ENCODE measurements at places on chromosomes 16 and 17. TPM values are rescaled to one million over a fixed set of nuclear protein-coding genes. Genes with fewer than 3 reads are reported as not detected.

Gene SMIM5
- total RNA-seq, result 5.8 TPM

Gene ASB16
- total RNA-seq, result 10.8 TPM

Gene MPHOSPH6
- total RNA-seq, result 10.1 TPM

Gene FN3K
- total RNA-seq, result 3.4 TPM

Gene BCAR1
- 31.6 TPM for total RNA-seq

Gene TGFB1I1
- 471 TPM for total RNA-seq

Gene UQCRC2
- 147 TPM for total RNA-seq

DNA sequence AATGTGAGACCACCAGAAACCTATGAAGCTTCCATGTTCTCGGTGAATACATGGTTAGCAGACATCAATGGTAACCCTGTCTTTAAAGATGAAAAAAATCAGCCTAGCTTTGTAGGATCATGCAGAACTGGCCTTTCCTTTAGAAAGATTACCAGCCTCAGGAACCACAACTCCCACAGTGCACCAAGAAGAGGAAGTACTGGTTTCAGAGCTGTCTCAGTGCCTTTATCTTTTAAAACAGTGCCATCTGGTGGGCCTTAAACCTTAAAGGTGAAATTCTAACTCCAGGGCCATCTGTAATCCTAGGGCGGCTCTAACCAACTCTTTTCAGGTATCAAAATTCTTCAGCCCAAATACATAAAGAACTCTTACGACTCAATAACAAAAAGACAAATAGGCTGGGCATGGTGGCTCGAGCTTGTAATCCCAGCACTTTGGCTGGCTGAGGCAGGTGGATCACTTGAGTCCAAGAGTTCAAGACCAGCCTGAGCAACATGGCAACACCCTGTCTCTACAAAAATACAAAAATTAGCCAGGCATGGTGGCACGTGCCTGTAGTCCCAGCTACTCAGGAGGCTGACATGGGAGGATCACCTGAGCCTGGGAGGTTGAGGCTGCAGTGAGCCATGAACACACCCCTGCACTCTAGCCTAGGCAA lies 5.4 kb downstream of the ATPAF2 start:
- H3K27me3 ChIP-seq, result no peaks in the 10 kb centered on the region
- H3K27ac ChIP-seq, result no peak overlapping the region
- H3K4me1 ChIP-seq, result peaks cover 27% of the 10 kb centered on the region
- no peak for DNase-seq
- no peak overlapping the region for H3K4me3 ChIP-seq
- H3K36me3 ChIP-seq, result no peaks in the 10 kb centered on the region

DNA sequence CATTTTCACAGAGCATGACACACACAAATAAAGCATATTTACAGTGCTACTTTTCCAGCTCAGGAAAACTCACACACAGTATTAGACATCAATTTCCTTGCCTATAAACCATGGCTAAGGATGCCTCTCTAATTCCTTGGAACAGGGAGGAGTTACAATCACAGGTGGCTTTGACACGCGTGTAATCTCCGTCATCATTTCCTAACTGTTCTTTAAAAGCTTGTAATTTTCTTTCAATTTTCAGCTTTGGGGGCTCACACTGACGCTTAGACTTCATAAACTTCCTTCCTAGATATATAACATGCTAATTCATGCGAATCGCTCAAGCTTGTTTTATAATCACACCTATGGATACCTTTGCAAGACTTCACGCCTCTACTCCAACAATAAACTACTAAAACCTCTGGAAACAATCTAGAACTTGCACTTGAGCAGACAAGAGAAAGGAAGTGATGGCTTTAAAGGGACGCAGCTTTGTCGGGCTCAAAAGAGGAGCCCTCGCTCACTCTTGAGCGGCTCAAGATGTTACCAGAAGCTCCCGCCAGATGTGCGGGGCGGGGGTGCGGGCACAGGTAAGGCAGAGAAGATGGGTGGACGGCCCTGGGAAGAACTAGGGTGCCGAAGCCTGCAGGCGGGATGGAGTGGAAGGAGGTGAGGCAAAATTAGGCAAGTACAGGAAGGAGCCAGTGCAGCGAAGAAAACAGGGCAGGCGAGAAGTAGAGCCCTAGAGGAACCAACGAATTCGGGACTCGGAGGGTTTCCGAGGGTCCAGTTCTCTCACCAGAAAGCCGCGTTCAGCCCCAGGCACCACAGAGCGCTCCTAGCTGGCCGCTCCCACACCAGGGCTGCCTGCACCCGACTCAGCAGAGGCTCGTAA lies 631 bp downstream of the RETREG3 start:
- H3K4me3 ChIP-seq, result peak overlapping the region; percentile 72
- peak overlapping the region; percentile 95 for H3K27ac ChIP-seq
- H3K4me1 ChIP-seq, result peaks cover 53% of the 10 kb centered on the region
- DNase-seq, result no peak

- no peaks in the 10 kb centered on the region for H3K4me1 ChIP-seq
- H3K27ac ChIP-seq, result no peak overlapping the region
- H3K4me3 ChIP-seq, result no peak overlapping the region
- H3K36me3 ChIP-seq, result no peaks in the 10 kb centered on the region
- no peak for DNase-seq
Observed at GRCh38 chr16:65965628-65966027, 400.9 kb upstream of the CDH5 start.

- H3K36me3 ChIP-seq, result no peaks in the 10 kb centered on the region
- H3K27ac ChIP-seq, result no peak overlapping the region
- H3K27me3 ChIP-seq, result no peaks in the 10 kb centered on the region
- DNase-seq, result no peak
- H3K4me1 ChIP-seq, result no peaks in the 10 kb centered on the region
Observed at GRCh38 chr16:78405833-78406232, 306.4 kb downstream of the WWOX start.

GRCh38 chr16:65739518-65739917 lies 617.7 kb upstream of the CDH11 start:
- no peak overlapping the region for H3K27ac ChIP-seq
- no peaks in the 10 kb centered on the region for H3K36me3 ChIP-seq
- DNase-seq, result no peak
- no peak overlapping the region for H3K4me3 ChIP-seq
- no peaks in the 10 kb centered on the region for H3K27me3 ChIP-seq
- no peaks in the 10 kb centered on the region for H3K4me1 ChIP-seq

DNA sequence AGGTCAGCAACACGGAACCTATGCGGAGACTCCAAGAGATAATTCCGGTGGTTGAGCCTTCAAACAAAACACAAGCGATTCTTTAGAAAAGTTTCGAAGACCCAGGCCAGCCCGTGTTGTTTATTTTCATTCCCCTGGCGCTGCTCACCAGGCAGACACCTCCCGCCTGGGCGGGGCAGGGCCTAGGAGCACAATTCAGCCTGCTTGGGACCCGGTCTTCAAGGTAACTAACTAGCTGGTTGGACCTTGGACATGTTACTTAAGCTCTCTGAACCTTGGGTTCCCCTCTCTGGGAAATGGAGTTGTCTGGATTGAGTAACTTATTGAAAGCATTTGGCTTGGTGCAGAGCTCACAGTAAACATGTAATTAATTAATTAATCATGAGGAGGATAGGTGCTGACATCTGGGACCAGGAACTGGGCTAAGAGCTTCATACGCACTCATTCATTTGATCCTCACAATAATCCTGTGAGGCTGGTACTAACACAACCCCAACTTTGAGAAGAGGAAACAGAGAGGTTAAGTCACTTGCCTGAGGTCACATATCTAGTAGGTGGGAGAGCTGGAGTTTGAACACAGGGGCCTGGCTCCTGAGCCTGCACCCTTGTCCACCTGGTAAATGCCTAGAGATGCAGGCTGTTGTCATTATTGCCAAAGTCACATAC lies 125.3 kb upstream of the SMURF2 start:
- peaks cover 3% of the 10 kb centered on the region for H3K27me3 ChIP-seq
- peaks cover 92% of the 10 kb centered on the region for H3K36me3 ChIP-seq
- no peak overlapping the region for H3K4me3 ChIP-seq

DNA sequence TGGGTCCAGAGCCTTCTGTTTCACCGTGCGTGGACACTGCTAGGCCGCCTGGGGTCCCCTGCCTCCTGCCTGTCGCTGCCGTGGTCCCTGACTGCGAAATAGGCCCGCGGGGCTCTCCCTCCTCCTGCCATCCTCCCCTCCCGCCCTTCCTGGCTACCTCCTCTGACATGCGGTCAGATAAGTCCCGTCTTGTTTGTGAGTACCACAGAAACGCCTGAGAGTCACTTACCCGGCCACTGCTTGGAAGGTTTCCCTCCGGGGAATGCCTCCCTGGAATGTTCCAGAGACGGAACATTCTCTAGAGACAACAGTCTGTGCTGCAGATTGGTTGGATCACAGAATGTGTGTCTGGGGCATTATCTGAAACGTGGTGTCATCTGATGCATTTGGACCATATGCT lies 22.7 kb downstream of the CIBAR2 start:
- no peak overlapping the region for H3K4me3 ChIP-seq
- peaks cover 2% of the 10 kb centered on the region for H3K27me3 ChIP-seq
- peaks cover 15% of the 10 kb centered on the region for H3K4me1 ChIP-seq
- H3K27ac ChIP-seq, result no peak overlapping the region
- no peak for DNase-seq

- no peak for DNase-seq
- H3K4me1 ChIP-seq, result peaks cover 21% of the 10 kb centered on the region
- H3K27ac ChIP-seq, result no peak overlapping the region
- no peak overlapping the region for H3K4me3 ChIP-seq
Observed at GRCh38 chr17:63647065-63647725, 25.0 kb downstream of the MAP3K3 start.

GRCh38 chr17:27512031-27512430 lies 55.8 kb downstream of the KSR1 start:
- no peak for DNase-seq
- no peaks in the 10 kb centered on the region for H3K27me3 ChIP-seq
- H3K36me3 ChIP-seq, result no peaks in the 10 kb centered on the region
- H3K4me3 ChIP-seq, result no peak overlapping the region
- H3K27ac ChIP-seq, result no peak overlapping the region

DNA sequence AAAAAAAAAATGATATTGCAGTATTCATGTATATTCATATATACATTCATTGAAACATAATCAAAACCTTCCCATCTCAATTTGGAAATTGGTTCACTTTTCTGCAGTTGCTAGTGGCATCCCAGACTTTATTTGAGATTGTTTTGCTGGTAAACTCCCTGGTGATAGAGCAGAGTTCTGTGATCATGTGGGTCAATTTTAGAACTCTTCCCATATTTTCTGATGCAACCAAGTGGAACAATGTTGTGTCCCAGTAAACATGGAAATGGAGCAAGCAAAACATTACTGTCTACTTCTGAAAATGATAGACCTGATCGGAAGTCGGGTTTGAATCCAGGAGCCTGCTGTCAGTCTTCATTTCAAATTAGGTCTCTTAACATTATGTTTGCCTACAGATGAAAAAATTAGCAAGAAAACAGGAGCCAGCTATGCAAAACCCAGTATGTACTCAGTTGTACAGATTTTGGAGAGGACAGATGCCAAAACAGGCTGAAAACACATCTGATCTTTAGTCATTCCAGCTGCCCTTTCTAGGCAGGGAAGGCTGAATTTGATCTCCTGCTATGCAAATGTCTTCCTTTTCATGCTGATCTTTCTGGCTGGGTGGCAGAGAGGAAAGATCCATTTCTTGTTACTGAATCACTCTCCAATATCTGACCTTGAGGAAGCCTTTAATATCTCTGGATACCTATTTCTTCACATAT lies 786.6 kb upstream of the SOX9 start:
- no peak for DNase-seq
- no peaks in the 10 kb centered on the region for H3K27me3 ChIP-seq
- H3K36me3 ChIP-seq, result no peaks in the 10 kb centered on the region
- no peak overlapping the region for H3K4me3 ChIP-seq

DNA sequence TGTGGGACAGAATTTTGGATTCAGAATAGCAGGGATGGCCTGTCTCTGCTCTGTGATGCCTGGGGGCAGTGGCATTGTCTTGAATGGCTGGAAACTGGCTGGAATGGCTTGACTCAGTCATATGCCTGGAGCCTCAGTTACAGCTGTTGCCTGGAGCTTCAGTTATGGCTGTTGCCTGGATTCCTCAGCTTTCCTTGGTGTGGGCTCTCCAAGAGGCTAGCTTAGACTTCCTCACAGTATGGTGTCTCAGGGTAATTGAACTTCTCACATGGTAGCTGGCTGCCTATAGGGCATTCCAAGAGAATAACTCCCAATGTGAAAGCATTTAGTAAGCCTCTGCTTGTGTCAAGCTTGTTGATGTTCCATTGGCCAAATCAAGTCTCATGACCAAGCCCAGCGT lies 21.1 kb downstream of the KRT23 start:
- H3K4me3 ChIP-seq, result no peak overlapping the region
- DNase-seq, result no peak
- no peaks in the 10 kb centered on the region for H3K36me3 ChIP-seq
- no peak overlapping the region for H3K27ac ChIP-seq
- H3K4me1 ChIP-seq, result no peaks in the 10 kb centered on the region

- no peaks in the 10 kb centered on the region for H3K4me1 ChIP-seq
- no peak overlapping the region for H3K27ac ChIP-seq
- no peak overlapping the region for H3K4me3 ChIP-seq
- no peaks in the 10 kb centered on the region for H3K27me3 ChIP-seq
Observed at GRCh38 chr17:16948587-16949376, 23.1 kb downstream of the TNFRSF13B start.

DNA sequence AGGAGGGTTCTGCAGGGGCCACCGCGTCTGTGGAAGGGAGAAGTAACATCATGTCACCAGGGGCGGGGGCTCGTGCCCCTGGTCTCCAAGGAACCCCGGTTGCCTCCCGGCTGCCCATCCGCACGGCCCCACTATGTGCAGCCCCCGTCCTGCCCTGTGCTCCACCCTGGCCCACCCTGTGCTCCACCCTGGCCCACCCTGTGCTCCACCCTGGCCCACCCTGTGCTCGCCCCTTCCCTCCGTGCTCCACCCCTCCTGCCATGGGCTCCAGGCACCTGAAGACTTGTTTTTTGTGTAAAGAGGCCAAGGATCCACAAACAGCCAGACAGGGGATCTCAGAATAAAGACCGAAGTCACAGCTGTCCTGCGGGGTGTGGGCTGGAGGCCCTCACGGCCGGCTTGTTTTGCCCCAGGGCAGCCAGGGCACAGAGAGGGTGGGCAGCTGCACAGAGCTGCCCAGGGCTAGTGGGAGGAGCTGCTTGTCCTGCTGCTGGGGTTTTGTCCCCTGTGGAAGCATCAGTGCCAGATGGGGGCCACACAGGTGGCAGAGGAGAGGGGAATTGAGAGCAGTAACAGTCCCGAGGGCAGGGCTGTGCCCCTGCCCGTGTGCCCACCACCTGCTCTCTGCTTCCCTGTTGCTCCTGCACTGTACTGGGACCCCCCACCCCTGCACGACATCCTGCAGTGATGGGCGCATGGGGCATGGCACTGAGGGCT lies 147.0 kb upstream of the CIBAR2 start:
- no peak for DNase-seq
- no peak overlapping the region for H3K4me3 ChIP-seq
- H3K36me3 ChIP-seq, result no peaks in the 10 kb centered on the region

- no peaks in the 10 kb centered on the region for H3K4me1 ChIP-seq
- no peak for DNase-seq
- H3K27ac ChIP-seq, result no peak overlapping the region
- no peaks in the 10 kb centered on the region for H3K27me3 ChIP-seq
- no peaks in the 10 kb centered on the region for H3K36me3 ChIP-seq
Observed at GRCh38 chr16:69523566-69524305, 42.0 kb upstream of the NFAT5 start.
